ENCODE measurements at places on chromosomes 7 and 10.

GRCh38 chr7:149633976-149634945, 136.7 kb upstream of the ZNF746 start:
- no peak for DNase-seq

DNA sequence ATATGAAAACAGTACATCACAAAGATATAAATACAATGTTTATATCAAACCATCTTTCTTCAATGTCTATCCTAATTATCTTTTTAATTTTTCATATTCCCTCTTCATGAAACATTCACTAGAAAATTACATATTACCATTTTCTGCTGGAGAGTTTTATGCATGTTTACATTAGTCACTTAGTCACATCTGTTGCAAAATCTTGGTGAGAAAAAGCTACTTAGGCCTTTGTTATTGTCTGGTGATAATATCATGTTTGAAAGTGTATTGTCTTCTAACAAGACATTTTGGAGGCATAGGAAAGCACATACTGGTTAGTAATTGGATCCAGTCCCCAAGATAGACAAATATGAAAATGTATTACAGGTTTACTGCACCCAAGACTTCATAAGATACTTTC, 163.6 kb downstream of the GNAI1 start:
- DNase-seq, result no peak

- DNase-seq, result no peak
Measured at GRCh38 chr7:23938215-23938614, 228.2 kb downstream of the STK31 start.

DNA sequence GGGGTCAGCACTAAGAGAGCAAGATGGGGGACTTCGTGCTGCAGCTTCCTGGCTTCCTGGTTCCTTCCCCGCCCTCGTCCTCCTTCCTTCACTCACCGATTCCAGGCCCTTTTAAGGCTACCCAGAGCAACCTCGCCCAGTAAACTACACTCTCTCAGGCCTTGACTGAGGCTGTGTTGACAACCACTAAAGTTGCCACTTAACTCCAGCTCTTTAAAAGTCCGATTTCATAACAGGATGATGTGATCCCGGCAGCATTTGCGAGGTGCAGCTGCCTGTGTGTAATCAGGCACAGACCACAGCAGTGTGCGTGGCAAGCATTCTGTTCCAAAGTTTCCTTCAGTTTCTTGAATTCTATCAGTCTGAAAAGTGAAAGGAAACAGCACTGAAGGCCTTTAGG, 110.6 kb downstream of the RAB11FIP2 start:
- no peak for DNase-seq

DNA sequence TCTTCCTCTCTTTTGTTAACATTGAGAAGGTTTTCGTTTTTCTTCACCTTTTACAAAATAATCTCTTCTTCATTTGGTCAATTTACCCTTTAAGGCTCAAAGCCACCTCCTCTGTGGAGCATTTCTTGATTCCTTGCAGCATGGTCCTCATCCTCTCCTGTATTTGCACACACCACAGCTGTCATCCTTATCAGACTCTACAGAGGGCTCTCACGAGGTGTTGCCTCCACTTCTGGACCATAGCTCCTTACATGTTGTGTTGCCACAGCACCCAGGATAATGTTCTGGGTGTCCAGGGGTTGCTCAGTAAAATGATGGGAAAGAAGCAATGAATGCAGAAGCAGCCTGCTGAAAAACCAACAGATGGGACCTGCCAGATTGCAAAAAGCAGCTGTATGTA, 192.8 kb downstream of the SH2D4B start:
- no peak for DNase-seq

DNA sequence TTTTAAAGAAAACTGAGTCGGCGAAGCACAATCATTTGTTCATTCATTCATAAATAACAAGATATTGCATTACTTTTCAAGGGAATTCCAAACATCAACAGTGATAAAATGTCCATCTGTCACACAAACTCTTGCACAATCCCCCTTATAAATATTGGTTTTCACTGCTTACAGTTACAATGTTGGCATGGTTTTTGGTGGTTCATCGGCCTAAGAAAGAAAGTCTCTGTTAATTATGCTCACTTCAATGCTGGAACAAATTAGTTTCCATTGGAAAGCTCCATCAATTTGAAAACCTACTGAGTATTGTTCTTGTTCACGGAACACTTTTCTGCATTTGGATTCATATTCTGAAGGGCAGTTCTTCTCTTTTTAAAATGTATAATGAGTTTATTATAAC, 188.5 kb downstream of the JAZF1 start:
- DNase-seq, result no peak

DNA sequence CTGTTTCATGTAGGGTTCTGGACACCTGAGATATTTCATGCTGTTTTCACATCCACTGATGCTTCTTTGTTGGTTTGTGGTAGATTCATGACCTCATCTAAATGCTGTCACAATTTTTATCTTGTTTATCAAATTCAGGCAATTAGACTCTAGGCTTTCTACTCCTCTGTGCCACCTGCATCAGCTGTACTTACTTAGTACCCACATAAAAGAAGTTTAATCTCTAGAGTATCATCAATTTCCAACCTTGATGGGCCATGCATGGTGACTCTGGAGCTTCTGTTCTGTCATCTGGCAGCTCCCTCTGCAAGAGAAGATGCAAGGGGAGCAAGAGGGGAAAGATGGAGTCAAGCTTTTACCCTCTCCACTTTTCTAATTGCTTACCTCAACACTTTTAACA, 195.9 kb upstream of the VWC2 start:
- DNase-seq, result no peak

GRCh38 chr10:84607523-84607922, 279.1 kb downstream of the CCSER2 start:
- DNase-seq, result no peak

DNA sequence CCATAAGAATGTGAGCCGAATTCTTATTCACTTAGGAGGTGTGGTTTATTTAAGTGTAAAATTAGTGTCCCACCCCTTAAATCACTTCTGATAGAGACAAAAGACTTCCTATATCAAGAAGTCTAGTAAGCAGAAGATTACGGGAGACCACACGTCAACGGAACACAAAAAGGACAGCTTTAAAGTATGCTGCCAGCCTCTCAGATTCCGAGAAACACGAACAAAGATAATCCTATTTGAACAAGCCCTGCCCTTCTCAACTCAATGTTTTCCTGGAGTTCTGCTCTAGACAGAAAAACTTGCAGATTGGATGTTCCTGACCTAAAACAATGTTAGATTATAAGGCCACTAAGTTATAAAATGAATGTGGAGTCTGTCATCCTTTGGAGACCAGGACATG, 4.9 kb upstream of the MCU start:
- no peak for DNase-seq

DNA sequence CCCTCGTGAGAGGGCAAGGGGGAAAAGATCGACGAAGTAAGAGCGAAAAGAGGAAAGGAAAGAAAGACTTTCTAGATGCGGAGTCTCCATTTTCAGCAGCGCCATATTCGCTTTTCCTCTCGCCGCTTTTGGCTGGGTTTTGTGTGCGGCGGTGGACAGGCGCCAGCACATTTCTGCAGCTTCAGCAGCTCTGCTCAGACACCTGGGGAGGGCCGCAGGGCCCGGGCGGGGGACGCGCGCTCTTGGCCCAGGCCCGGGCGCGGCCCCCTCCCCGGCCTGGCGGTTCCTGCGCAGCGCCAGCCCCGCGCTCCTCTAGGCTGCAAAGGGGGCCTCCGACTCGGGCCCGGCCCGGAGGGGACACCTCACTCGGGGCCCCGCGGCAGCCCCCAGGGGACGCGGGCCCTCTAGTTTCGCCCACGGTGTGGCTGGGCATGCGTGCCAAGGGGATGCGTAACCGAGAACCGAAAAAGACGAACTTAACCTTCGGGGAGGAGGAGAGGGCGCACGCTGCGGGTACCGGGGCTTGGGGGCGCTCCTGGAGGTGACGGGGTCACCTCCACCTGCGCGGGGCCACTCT, 34.5 kb upstream of the EBLN1 start:
- no peak for DNase-seq

DNA sequence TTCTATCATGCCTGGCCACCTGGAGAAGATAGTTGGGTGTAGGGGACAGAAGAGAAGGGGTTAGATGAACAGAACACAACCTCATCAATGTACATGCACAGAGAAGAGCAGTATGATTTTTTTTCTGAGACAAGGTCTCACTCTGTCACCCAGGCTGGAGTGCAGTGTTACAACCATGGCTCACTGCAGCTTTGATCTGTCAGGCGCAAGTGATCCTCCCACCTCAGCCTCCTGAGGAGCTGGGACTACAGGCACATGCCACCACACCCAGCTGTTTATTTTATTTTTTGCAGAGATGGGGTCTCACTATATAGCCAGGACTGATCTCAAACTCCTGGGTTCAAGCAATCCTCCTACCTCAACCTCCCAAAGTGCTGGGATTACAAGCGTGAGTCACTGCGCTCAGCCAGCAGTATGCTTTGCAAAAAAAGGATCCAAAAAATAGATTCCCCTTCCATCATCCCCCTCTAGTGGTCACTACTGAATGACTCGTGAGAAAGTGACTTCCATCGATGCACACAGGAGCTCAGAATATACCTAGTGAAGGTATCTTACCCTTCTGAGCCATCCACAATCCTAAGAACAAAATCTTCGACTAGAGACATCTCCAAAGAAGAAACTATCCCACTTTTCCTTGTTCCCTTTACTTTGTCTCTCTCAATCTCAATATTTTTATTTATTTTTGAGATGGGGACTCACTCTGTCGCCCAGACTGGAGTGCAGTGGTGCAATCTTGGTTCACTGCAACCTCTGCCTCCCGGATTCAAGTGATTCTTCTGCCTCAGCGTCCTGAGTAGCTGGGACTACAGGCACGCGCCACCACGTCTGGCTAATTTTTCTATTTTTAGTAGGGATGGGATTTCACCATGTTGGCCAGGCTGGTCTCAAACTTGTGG, 21.0 kb downstream of the ZCWPW1 start:
- peak; percentile 30 for DNase-seq

DNA sequence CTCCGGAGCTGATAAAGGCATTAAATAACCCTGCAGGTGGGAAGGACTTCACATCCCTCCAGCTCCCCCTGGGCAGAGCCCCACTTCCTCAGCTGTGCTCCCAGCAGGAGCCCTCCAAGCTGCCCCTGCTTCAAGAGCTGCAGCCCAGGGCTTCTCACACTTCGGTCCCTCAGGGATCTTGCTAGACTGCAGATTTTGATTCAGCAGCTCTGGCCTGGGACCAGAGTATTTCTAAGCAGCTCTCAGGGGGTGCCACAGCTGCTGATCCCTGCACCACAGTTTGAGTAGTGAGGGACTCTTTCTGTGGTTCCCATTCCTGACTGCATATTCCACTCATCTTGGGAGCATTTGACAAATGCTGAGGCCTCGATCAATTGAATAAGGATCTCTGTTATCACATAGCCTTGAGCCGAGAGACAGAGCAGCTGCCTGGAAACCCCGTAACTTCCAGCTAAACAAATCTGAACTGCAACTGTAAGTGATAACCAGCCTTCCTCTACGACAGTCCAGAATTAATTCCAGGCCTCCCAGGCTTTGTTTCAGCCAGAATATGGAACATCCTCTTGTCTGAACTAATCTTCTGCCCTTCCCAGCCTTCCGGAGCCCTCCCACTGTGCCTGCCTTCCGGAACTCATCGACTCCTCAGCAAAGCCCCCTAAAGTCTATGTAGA, 161.4 kb downstream of the CCDC3 start:
- no peak for DNase-seq

- DNase-seq, result no peak
Measured at GRCh38 chr10:34830217-34830822, 15.2 kb upstream of the PARD3 start.

GRCh38 chr10:60942134-60942787, 1.7 kb downstream of the RHOBTB1 start:
- no peak for DNase-seq

DNA sequence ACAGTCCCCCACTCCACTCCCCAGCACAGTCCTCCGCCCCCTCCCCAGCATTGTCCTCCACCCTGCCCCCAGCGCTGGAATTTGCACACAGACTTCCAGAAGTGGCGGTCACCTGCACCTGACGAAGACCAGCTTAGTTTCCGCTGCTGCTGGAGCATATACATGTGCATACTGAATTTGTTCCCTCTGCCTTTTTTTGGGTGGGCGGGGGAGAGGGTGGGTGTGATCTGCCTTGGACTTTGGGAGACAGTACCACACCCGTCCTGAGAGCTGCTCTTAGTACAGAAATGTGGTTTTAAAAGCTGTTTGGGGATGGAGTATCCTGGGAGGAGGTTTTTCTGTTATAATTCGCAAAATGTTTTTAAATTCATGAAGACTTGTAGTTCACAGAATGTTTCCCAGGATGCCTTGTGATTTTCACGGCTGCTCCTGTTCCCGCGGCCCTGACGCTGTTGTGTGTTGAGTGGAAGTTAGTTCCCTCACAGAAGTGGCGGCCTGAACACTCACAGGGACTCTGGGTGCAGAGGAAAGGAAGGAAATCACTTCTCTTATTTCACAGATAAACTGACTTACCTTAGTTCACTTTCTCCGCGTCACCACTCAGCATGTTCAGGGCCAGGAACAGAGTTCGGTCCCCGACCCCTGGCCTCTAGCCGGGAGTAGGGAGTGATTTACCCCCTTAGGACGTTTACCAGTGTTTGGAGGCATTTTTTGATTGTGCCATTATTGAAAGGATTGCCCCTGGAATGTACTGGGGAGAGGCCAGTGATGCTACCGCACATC, 18.6 kb downstream of the PFKP start:
- no peak for DNase-seq

- DNase-seq, result no peak
Measured at GRCh38 chr7:69684369-69685292, 86.4 kb downstream of the AUTS2 start.

DNA sequence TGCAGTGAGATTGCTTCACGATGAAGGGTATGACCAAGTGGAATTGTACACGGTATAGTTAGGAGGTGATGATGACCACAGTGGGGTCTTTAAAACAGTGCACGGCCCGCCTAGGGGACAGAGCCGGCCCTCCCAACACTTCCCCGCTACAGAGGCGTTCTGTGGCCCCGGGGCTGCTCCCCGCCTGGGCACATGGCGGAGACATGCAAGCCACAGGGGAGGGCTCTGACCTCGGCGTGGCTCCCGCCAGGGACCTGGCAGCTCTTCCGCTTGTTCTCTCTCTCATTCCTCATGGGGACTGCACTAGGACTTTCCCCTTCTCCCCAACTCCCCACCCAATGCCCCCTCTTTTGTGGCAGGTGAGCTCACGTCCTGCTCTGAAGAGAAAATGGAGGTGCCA, 393.8 kb downstream of the DNAJB6 start:
- no peak for DNase-seq

- DNase-seq, result no peak
Measured at GRCh38 chr7:122791959-122792545, 89.3 kb upstream of the RNF148 start.

DNA sequence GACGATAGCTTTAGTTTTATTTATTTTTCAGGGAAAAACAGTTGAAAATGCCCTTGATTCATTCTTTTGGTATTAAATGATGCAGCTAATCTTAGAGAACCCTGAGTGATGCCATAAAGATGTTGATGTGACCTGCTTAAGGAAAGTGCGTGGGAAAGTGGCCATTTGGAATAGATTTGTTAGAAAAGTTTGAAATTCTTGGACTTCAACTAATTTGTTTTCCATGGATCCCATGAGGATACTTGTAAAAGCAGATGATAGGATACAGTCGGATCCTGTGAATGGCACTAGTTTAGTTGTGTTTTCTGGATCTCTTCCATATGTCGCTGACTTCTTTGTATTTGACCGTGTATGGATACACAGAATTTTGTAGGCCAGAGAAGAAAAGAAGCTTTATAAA, 69.0 kb downstream of the SEPTIN7 start:
- no peak for DNase-seq

All from NCI-H1105 (cell line).